Activated CD4-positive, alpha-beta T cell treated with anti-CD3 and anti-CD28 coated beads, Interleukin-2, amount 50 U/mL, for 4 hours (primary cell): ENCODE measurements at places on chromosomes 6 and 20.

GRCh38 chr6:112439010-112439409 lies 91.9 kb downstream of the RFPL4B start:
- no peak for DNase-seq

- no peak for DNase-seq
Observed at GRCh38 chr6:75170691-75171560, 34.9 kb downstream of the COL12A1 start.

DNA sequence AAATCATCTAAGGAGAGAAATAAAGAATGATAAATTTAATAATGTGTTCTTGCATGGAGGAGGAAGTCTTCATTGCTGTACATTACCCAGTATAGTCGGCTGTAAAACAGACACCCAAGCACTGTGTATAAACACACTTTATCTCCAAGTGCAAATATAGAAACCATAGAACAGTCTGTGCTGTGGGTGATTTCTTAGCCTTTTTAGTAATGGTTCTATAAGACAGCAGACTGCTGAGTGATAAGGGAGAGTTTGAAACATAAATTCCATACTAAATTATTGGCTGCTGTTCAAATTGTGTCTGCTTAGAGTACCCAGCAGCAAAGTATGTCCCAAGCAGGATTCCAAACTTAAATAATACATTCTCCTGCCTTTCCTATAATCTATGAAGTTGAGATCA lies 4.6 kb downstream of the FILIP1 start:
- DNase-seq = no peak

- no peak for DNase-seq
Observed at GRCh38 chr20:4151991-4152695, 136.8 kb upstream of the RNF24 start.

DNA sequence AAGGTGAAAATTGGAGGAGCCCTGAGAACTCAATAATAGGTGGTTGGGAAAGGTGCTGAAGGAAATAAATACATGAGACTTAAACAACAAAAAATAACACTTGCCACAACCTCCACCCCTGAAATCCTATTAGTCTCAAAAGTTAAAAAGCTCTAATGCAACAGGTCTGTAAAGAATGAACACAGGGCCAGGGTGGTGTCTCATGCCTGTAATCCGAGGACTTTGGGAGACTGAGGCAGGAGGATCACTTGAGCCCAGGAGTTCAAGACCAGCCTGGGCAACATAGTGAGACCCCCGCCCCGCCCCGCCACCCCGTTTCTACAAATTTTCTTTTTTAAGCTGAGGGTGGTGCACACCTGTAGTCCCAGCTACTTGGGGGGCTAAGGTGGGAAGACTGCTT lies 1.1 kb upstream of the ZKSCAN8 start:
- DNase-seq = no peak

DNA sequence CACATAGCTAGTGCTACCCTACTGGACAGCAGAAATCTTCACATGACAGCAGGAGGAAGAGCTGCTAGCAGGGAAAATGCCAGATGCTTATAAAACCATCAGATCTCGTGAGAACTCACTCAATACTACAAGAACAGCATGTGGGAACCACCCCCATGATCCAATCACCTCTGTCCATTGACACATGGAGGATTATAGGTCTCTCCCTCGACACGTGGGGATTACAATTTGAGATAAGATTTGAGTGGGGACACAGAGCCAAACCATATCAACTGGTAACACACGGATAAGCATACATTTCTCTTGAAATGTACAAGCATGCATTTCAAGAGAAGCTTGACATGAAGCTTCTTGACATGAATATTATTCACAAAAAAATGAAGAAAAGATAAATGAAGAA lies 64.1 kb downstream of the MMS22L start:
- no peak for DNase-seq

DNA sequence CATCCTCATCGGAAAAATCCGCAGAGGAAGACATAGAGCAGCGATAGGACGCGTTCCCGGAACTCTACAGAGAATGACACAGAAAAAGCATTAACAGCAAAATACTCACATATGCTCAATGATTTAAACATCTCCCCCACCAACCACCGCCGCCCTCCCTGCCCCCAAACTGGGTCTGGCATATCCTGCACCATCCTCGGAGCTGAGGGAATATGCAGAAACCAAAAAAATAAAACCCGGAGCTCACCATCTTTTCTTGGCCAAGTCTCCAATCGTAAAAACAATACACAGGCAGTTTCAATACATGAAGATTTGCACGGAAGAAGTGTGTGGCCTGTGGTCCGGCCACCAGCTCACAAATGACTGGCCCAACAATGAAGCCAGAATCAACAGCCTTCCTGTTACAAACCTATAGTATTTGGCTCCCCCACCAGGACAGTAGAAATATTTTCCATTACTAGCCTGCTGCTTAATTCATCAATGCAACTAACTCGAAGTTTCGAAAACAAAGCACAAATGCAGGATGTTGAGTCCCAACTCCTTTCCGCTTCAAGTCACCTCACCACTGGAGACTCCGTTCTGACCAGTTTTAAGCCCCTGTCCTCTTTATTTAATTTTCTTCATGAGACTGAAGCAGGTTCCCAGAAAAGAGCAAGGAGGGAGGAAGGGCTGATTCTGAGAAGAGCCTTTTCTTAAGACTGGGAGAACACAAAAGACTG lies 103.2 kb upstream of the BEND6 start:
- no peak for DNase-seq

- no peak for DNase-seq
Observed at GRCh38 chr6:21537637-21538036, 55.9 kb upstream of the SOX4 start.

DNA sequence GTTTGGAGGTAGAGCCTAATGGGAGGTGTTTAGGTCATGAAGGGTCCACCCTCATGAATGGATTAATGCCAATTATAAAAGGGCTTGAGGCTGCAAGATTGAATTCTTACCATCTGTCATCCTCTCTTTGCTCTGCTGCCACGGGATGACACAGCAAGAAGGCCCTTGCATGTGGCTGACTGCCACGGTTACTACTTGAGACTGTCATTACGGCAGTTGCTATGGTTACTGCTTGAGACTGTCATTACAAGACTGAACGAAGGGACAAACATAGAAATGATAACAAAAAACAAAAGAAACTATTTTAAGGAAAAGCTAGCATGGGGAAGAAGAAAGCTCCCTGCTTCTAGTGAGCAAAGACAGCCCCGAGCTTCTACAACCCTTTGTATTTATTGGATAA lies 715.0 kb downstream of the TFAP2A start:
- DNase-seq = no peak

- DNase-seq = no peak
Observed at GRCh38 chr20:20608041-20608440, 104.4 kb downstream of the RALGAPA2 start.

- no peak for DNase-seq
Observed at GRCh38 chr6:110322874-110323242, 35.3 kb downstream of the METTL24 start.

DNA sequence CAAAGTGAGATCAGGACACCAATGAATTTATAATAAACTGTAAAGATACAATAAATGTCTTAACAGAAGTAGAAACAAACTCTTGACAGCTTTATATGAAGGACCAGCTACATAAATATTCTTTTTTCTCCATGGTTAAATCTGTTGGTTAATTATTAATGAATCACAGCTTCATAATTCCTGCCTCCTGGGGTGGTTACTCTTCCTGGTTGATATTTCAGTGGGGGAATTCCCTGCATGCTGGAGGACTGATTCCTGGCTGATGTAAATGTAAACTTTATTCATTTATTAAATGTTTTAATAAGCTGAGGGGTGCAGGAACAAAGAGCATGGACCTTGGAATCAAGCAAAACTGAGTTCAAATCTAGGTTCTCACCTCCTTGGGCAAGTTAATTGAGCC lies 16.2 kb upstream of the RCAN2 start:
- no peak for DNase-seq

DNA sequence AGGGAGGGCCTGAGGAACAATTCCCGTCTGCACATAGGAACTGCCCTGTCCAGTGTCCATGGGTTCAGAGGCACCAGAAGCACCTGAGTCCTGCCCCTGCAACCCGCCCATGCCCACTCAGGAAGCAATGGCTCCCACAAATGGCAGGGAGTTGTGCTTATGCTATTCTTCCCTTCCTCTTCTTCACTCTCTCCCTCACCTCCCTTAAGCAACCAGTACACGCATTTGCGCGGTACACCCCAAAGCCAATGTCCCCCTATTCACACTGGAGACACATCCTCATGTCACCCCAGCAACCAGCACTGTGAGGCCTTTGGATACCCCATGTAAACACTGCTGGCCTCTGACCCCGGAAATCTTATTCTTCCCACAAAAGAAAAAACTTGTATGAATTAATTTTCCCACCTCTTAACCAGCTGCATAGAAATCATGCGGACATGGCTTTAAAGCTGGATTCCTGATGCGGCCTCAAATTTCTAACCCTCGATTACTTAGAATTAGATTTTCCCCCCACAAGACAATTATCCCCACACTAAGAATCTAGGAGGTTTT lies 30.9 kb downstream of the FYN start:
- no peak for DNase-seq

DNA sequence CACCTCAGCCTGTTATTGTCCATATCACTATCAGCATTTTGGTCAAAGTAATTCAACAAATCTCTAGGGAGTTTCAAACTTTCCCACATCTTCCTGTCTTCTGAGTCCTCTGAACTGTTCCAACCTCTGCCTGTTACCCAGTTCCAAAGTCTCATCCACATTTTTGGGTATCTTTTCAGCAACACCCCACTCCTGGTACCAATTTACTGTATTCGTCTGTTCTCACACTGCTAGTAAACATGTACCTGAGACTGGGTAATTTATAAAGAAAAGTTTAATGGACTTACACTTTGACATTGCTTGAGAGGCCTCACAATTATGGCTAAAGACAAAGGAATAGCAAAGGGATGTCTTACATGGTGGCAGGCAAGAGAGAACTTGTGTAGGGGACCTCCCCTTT lies 224.2 kb downstream of the ADGRB3 start:
- no peak for DNase-seq

DNA sequence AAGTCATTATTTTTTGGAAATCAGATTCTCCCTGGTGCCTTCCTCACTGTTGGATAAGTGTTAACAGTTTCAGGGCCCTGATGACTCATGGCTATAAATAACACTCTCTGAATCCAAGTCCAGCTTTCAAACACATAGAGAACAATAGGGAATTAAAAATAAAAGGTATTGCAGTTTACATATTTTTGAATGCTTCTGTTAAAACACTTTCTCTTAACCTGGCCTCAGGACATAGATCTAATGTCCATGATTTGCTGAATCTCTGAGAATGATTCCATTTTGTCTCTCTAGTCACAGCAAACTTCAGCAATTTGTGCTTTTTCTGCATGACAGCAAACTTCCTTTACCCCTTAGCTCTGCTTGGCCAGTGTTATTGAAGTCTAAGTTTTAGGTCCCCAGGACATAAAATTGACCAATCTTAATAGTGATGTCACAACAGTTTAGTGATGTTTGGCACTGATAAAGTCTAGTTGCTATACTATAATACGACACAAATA lies 1192.4 kb upstream of the CITED2 start:
- no peak for DNase-seq

DNA sequence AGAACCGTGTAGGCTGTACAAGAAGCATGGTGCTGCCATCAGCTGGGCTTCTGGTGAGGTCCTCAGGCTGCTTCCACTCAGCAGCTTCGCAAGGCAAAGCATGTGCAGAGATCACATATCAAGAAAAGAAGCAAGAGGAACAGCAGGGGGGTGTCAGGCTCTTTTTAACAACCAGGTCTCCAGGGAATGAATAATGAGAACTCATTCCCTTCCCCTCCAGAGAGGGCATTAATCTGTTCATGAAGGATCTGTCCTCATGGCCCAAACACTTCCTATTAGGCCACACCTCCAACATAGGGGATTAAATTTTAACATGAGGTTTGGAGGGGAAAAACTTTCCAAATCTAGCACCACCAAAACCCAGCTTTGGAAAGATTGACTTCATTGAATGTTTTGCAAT lies 20.0 kb downstream of the GINM1 start:
- no peak for DNase-seq

DNA sequence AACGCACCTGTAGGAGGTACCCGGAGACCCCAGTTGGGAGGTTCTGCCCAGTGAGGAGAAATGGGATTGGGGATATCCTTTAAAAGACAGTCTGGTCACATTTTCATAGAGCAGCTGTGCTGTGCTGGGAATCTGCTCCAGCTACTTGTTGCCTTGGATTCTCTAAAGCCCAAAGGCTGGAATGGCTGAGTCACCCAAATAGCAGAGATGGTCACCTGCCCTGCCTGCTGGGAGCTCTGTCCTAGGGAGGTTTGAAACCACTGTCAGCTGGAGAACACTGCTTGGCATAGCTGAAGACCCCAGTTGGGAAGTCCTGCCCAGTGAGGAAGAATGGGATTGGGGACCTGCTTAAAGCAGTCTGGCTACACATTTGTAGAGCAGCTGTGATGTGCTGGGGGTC lies 34.8 kb upstream of the TFB1M start:
- no peak for DNase-seq

DNA sequence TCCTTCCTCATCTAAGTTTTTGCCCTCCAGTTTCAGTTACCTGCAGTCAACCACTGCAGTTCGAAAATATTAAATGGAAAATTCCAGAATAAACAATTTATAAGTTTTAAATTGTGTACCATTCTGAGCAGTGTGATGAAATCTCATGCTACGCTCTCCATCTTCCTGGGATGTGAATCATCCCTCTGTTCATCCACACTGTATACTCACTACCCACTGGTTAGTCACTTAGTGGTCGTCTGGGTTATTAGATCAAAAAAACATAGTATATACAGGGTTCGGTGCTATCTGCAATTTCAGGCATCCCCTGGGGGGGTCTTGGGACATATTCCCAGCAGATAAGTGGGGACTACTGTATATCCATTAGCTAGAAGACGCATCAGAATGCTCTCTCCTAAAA lies 151.9 kb upstream of the SLC22A16 start:
- no peak for DNase-seq

DNA sequence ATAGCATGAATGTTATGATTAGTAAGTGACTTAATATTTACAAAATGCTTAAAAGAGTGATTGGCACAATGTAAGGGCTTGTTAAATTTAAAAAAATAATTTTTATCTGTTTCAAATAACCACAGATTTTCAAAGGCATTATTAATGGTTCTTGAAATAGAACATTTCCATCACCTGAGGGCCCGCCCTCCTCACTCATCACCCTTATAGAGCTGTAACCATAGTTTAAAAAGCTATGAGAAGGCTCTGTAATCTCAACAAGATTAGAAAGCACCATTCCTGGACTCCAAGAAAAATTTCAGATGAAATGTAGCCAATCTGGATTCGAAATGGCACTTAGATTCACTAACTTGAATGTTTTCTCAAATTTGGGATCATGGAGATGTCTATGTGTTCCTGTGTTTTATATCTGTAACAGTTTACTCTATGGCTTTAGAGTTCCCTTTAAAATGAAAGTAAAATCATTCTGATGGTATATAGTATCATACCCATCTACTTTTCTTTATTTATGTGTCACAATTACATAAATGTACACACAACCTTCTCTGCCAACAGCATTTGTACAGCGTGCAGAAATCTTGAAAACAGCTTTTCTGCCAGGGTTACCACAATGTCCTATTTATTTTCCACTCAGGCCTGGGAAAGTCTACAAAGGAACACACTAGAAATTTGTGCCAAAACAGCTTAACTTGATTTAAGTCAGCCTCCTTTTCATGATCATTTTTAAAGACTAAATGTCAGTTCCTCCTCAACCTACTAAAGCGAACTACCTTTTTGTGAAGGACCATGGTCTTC lies 207.7 kb downstream of the TBX18 start:
- DNase-seq = no peak
